ENCODE measurements at places on chromosomes 6 and 20. TPM values are rescaled to one million over a fixed set of nuclear protein-coding genes. Genes with fewer than 3 reads are reported as not detected.

DNA sequence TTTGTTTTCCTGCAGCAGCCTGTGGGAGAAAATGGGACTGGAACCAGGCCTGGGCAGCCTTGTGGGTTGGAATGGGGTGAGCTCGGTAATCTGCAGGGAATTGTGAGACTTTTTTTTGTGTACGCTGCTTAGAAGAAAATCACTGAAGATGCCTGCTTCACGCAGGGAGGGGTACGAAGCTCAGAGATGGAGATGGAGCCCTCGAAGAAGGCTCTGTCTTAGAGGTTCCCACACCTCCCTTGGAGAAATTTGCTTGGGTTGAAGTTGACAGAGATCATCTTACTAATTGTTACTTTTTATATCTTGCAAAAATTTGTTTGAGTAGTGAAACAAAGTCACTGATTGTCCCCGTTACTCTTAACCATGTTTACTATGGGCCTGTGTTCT lies 894 bp downstream of the PYGB start:
- DNase-seq: no peak

DNA sequence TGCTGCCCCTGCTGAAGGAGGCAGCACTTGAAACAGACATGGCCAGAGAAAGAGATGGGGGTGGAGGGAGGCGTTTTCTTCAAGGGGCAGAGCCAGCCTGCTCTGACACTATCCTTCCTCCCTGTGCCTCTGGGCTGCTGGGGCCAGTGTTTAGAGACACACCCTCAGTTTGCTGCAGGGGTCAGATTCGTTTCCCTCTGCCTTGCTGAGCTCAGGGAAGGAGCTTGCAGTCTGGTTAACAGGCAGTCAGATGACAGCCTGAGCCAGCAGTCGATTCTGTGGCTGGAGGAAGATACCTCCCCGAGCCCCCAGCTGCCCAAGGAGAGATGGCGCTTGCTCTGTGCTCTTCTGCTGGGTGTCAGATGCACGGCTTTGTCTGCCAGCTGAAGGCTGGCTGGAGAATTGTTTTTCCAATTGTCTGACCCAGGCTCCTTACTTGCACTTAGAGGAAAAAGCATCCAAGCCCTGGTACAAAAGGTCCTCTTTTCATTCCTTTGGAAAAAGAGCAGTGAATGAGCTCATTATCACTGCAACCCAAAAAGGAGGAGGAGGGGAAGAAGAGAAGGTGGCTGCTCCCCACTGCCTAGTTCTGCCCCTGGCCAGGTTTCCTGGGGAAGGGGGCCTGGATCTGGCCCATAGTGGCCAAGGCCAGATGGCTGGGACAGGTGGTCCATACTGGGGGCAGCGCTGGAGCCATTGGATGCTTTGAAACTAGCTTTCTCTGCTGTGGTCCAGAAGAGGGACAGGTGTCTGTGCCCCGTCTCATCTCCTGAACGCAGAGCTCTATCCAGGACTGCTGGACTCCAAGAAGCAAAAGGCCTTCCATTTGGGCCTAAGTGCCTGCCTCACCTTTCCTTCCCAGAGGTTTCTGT lies 88.2 kb downstream of the TCP11 start:
- DNase-seq: no peak

DNA sequence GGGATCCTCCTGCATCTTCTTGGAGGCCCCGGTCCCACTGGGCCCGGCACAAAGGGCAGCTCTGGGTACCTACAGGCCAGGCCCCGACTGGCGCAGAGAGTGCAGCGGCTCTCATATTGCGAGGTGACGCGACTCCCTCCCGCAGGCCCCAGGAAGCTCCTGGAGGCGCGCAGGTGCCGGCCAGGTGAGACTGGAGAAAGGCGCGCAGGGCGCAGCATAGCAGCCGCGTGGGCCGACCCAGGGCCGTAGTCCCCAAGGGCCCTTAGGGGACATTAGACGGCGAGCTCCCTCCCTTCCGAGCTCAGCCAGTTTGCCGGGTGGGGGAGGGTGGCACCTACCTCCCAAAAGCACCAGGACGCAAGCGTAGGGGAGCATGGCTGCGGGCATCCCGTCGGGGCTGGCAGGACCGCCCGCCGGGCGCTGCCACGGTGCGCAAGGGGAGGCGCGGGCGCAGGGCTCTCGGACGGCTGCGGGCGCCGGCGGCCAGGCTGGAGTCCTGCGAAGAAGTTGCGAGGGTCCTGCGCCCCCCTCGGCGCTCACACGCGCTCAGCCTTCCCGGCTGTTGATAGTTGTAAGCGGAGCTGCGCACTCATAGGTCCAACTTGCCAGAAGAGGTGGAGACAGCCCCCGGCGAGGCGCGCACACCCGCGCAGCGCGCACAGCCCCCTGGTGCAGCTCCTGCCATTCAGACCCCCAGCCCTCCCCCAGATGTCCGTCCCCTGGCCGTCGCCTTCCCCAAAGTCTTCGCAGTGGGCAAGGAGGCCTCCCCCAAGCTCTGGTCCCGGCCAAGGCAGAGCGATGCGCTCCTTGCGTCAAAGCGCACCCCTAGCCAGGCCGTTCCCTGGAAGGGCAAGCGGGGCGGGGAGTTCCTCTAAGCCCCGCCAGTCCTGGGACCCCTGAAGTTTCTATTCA lies 622 bp downstream of the APCDD1L start:
- DNase-seq: no peak

GRCh38 chr20:36177716-36178115 lies 23.2 kb downstream of the EPB41L1 start:
- no peak for DNase-seq

HACE1 gene
- 17.4 TPM for polyA plus RNA-seq

GRCh38 chr6:14734416-14735340 lies 511.2 kb upstream of the JARID2 start:
- no peak for DNase-seq

CDH26 gene
- 2.0 TPM for polyA plus RNA-seq

DNA sequence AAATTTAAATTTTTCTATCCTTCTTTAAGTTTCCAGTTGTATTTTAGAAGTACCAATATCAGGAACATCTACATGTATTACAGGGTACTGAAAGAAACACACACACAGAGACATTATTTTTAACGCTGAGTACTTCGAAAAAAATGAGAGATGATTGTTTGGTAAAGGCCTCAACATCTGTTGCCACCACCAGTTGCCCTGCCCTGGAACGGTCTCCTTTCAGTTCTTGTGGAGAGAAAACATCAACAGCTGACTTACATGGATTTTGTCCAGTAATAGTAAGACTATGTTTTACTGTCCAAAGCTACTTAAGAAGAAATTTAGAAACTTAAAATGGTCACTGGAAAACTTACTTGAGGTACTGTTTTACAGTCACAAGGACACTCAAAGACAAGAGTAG lies 16.7 kb downstream of the HMGCLL1 start:
- no peak for DNase-seq

TP53RK gene
- 17.2 TPM for polyA plus RNA-seq

PNPLA1 gene
- polyA plus RNA-seq: 0.21 TPM

- DNase-seq: no peak
Measured at GRCh38 chr20:1381753-1382591, 10.9 kb downstream of the FKBP1A start.

GRCh38 chr20:1748777-1749176 lies 91.2 kb upstream of the SIRPG start:
- DNase-seq: no peak

DNA sequence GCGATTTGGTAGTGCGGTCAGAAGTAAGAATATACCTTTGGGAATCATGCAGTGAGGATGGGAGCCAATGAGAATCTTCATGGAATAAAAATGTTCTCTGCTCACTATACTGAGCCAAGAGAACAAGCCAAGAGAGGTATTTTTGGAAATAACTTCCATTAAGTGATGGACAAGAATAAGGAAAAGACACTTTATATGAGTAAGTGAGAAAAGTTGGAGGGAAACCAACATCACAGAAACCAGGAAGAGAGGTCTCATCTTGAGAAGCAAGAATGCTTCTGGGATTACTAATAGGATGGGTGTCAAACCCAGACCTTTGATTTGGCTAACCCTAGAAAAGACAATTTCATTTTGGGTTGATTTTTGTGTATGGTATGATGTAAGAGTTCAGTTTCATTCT lies 181.2 kb upstream of the JAG1 start:
- no peak for DNase-seq

All from right lung (tissue), 10 donors.